ENCODE measurements at places on chromosomes 7 and 10.

- DNase-seq = no peak
Measured at GRCh38 chr10:75619635-75620034, 188.2 kb downstream of the LRMDA start.

- DNase-seq = peak; percentile 75
Measured at GRCh38 chr7:139118234-139118804, 8.8 kb upstream of the ZC3HAV1 start.

- no peak for DNase-seq
Measured at GRCh38 chr10:68212721-68213352, 19.1 kb downstream of the ATOH7 start.

- DNase-seq = no peak
Measured at GRCh38 chr7:26609532-26609931, 254.9 kb downstream of the SKAP2 start.

- no peak for DNase-seq
Measured at GRCh38 chr7:66957595-66958290, 36.7 kb downstream of the TMEM248 start.

GRCh38 chr10:1451362-1451888 lies 285.9 kb downstream of the ADARB2 start:
- DNase-seq = no peak

GRCh38 chr10:27986821-27987220 lies 12.1 kb downstream of the ODAD2 start:
- DNase-seq = no peak

DNA sequence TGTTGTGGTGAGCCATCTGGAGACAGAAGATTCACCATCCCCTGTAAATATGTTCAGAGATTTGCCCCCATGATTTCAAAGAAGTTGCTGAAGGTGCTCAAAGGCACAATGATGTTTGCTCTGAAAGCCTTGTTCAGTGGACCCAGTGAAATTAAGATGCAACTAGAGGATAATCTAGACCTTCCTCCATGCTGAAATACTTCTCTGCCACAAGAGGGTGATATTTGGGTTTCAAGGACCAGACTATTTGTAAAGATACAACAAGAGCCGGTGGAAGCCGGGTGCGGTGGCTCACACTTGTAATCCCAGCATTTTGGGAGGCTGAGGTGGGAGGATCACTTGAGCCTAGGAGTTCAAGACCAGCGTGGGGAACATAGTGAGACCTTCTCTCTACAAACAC lies 13.5 kb upstream of the MSRB2 start:
- no peak for DNase-seq

- no peak for DNase-seq
Measured at GRCh38 chr7:134645935-134646334, 718 bp upstream of the BPGM start.

DNA sequence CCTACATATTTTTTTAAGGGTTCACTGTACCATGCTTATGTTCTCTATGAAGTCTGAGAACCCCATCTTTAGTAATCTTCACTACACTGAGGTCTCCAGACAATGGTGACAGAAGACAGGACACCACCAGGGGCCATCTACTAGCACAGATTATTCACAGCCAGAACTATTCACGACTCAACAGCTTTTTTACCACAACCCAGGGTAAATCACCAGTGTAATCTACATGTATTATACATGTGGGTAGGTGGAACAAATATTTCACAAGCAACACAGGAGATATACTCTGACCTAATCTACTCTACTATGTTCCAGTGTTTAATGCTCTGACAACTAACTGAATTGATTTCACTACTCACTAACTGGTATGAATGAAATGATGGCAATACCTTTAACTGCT lies 136.1 kb downstream of the ELMO1 start:
- DNase-seq = no peak

DNA sequence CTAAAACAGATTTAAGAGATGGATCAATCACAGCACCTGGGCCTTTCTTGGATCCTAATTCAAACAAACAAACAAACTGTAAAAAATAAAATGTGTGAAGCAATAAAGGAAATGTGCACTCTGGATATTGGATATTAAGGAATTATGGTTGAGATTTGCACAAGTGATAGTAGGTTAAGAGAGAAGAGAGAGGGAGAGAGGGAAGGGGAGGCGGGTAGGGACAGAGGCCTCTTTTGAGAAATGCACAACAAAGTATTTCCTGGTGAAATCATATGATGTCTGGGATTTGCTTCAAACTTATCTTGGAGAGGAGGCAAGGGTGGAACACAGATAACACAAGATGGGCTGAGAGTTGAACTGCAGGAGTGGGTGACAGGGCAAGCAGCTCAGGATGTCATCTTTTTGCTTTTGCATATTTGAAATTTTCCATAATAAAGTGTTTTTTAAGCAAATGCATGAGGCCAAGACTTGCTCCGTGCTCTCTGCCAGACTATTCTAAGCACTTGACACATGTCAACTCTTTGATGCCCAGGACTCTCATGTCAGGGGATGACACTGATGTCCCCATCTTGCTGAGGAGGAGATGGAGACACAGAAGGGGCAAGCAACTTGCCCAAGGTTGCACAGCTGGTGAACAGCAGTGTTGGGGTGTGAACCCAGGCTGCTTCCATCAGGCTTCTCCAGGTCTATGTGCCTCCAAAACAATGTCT lies 9.1 kb upstream of the AEBP1 start:
- no peak for DNase-seq

- no peak for DNase-seq
Measured at GRCh38 chr7:44473295-44473694, 17.2 kb downstream of the NUDCD3 start.

DNA sequence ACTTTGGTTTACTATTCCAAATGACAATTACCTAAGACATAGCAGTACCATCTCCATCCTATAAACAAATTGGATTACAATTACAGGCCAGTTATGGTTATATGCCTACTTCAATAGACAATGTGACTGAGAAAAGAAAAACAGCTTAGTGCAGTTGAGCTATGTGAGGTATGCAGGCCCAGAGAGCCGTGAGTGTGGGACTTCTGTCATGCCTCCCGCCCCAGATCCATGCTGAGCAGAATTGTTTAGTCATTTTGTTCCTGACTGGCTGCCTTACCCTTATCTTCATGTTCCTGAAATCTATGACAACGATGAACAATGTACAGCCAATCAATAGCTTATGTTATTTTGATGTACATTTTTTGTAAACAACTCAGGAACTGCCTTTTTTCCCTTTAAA lies 21.7 kb downstream of the LARP4B start:
- no peak for DNase-seq

Measured in Panc1 (cell line).